Fibroblast of gingiva (primary cell): ENCODE measurements at places on chromosomes 11 and 22.

DNA sequence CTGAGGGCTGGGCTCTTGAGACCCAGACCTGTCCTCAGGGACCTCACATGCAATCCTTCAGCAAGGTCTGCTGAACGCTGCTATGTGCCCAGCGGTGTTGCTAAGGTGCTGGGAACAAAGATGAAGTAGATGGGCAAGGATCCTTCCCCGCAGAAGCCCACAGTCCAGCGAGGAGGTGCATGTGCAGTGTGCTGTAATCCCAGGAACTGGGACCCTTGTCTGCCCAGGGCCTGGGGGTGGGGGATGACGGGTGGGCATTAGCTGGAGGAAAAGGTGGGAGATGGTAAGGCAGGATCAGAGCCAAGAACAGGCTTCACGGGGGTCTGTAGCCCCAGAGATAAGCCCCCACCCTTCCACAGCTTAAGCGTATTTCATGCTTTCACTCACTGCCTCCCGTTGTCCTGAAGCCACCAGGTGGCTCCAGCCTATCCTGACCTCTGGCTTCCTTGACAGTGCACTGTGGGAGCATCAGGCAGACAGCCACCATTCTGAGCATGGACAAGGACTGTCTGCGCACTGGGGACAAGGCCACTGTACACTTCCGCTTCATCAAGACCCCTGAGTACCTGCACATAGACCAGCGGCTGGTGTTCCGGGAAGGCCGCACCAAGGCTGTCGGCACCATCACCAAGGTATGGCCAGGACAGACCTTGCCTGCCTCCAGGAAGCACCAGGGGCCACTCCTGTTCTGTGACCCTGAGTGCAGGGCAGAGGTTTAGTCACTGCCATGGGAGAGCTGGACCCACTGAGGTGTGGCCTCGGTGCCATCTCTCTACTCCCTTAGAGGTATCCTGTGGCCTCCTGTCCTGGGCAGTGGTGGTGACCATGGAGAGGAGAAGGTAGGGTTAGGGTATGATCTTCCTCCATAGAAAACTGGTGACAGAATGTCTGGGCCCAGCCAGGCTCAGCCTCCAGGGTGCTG lies 22.0 kb downstream of the GTPBP1 start:
- DNase-seq = no peak

DNA sequence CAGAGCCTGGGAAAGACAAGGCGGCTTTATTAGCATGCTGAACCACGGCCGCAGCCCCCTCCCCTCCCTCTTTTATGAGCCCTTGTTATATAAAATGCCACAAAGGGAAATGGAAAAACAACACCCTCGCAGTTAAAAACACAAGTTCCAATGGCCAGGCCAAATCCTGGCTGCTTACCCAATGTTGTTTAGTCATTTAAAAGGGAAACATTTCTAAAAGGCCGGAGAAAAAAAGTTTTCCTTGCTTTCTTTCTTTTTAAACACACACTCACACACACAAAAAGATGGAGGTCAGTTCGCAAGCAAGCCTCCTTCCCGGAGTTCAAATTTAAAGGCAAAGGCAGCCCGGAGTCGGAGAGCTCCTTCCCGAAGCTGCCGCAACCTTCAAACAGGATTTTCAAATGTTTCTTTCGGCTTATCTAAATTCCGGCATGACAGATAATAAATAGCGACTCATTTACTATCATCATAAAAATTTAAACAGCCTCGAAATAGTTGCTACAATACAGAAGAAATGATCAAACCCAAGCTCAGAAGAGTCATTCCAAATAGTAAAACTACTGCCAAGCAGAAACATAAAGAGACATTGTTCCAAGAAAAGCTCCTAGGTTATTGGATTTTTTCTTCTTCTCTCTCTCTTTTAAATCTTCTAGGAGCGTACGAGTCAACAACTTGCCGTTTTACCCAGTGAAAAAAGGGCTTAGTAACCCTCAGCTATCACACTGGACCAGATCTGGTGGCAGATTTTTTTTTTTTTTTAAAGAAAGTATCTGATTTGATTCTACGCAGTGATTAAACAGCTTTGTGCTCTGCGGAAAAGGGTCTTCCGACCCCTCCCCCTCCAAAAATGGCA lies 3.5 kb downstream of the PHF21B start:
- no peak for DNase-seq

GRCh38 chr11:101880222-101880621 lies 34.6 kb upstream of the CEP126 start:
- peak; percentile 69 for DNase-seq

DNA sequence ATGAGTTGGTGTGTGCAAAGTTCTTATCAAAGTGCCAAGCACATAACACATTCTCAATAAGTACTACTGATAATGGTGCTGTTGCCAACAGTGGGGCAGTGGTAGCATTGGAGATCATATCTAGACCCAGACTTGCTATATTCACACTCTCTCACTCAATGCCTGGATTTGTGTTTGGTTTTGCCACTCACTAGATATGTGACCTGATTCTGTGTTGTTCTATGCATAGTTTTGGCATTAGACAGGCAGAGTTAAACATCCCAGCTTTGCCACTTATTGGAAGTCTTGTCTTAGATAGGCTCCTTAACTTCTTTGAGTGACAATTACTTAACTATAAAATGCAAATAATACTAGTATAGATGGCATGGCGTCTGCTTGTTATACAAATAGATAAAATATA lies 642.6 kb upstream of the CCDC179 start:
- no peak for DNase-seq

- DNase-seq = no peak
Observed at GRCh38 chr11:128774593-128774992, 80.7 kb downstream of the FLI1 start.

- no peak for DNase-seq
Observed at GRCh38 chr11:131696690-131697089, 326.3 kb downstream of the NTM start.

- DNase-seq = no peak
Observed at GRCh38 chr22:48340727-48341709, 1486.7 kb downstream of the BRD1 start.

- no peak for DNase-seq
Observed at GRCh38 chr11:64118876-64119665, 46.8 kb downstream of the MACROD1 start.

DNA sequence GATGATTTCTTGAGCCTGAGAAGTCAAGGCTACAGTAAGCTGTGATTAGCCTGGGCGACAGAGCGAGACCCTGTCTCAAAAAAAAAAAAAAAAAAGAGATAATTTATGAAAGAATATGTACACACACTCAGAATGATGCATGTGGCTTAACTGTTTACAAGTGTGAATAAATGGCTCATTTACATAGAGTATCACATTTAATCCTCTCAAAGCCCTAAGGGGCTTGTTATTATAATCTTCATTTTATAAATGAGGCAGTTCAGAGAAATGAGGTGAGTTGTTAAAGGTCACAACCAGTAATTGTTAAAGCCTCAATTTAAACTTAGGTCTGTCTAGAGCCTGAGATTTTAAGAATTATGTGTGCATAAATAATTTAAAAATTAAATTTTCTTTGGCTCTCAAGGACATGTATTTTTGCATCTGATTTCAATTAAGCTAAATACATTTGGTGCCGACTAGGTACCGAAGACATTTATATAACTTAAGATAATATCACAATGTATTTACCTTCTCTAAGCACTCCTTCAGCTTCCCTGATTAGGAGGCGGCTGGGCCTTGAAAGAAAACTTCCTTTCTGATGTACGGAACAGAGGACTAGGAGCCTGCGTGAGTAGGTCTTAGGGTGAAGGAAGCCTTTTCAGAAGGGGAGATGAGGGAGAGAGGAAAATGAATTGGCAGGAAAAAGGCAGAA lies 28.5 kb upstream of the DDX6 start:
- no peak for DNase-seq

DNA sequence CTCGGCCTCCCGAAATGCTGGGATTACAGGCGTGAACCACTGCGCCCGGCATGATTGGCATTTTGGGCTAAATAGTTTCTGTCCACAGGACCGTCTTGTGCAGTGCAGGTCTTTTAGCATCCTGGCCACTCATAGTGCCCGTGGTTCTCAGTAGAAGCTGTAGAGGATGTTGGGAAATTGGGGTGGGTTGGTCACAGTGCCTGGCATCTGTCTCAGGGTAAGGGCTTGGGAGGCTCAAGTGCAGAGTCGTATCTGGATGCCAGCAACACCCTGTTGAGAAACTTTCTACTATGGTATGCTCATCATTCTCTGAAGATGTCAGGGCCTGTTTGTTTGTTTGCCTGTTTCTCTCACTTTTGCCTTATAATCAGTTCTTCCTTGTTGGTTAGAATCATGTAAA lies 21.9 kb downstream of the UBE2L3 start:
- DNase-seq = peak; percentile 27

GRCh38 chr11:18566406-18566805 lies 22.1 kb downstream of the UEVLD start:
- peak; percentile 19 for DNase-seq

DNA sequence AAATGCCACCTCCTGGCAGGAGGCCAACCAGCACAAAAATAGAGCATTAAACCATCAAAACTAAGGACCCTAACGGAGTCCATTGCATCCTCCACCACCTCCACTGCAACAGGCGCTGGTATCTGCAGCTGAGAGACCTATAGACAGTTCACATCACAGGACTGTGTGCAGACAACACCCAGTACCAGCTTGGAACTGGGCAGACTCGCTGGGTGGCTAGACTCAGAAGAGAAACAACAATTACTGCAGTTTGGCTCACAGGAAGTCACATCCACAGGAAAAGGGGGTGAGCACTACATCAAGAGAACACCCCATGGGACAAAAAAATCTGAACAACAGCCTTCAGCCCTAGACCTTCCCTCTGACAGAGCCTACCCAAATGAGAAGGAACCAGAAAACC lies 11.6 kb upstream of the TMEM45B start:
- DNase-seq = no peak

GRCh38 chr11:134517115-134517514 lies 105.1 kb upstream of the B3GAT1 start:
- DNase-seq = no peak

DNA sequence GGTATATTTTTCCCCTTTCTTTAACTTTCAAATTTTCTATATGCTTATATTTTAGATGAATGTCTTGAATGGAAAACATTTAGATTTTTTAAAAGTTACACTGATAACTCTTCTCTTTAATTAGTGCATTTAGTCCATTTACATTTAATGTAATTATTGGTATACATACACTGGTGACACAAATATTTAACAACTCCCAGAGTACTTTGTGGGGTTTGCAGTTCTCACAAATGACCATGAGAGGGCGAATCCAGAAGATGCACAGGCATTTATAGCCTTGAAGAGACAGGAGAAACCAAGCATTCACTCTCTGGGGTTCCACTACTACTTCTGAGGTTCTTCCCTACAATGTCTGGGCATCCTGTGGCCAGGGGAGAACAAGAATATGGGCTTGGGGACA lies 125.1 kb downstream of the TIMP3 start:
- DNase-seq = peak; percentile 17

GRCh38 chr11:68009391-68010089 lies 587 bp upstream of the ALDH3B1 start:
- peak; percentile 43 for DNase-seq

- peak; percentile 14 for DNase-seq
Observed at GRCh38 chr11:118152552-118153471, at the start of gene SCN4B. Gene SCN4B, minus strand, starts transcription at chr11:118152823. Its CDS starts 150 bp downstream, at chr11:118152673.

DNA sequence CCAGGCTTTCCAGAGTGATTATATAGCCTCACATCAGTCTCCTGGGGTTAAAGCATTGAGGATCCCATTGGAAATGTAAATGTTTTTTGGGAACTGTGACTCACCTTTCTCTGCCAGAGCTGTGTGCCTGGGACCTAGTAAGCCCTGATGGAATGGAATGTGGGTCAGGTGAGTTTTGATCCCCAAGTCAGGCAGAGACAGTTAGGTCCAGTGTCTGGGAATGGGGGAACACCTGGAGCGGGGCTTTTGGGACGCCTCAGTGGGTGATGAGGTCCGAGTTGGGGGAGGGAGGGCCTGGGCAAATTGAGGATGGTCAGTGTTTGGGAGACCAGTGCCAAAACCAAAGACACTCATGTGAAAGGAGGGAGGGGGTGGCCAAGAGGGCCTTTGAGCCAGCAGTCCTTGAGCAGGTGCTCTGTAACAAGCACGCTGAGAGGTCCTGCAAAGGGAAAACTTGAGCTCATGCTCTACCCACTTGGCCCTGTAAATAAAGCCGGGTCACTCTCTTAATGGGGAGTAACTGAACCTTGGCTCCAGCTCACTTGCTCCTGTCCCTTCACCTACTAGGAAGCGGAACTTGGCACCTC lies 104.7 kb downstream of the NAV2 start:
- DNase-seq = no peak

DNA sequence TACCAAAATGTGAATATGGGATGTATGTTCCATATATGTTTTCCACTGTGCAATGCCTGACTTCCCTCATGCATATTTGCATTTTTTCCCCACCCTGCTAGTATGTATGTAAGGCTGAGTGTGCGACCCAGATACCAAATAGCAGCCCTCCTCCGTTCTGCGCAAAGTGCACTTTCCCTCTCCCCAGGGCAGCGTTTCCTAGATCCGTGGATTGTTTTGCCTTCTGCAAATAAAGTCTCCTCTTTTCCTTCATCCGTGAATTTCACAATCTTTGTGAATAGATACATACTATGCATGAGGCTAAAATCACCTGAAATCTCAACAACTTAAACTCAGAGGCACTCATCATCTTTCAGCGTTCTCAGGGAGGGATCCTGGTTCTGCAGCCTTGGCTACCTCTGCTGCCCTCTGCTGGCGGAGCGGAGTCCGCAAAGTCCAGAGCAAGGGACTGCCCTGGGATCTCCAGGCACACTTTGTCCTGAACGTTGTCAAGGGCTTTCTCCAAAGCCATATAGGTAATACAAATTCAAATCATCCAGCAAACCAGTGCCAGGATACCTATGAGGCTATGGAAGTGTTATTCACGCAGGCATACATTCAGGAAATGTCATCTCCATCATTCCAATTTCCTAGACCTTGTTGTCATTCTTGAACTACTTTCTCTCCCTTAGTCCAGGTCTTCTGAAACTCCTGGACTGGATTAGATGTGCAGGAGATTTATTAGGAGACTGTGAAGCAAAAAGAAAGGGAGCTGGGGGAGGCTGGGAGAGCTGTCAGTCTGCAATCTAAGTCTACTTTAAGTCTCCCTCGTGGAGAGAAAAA lies 53.1 kb downstream of the CNTF start:
- peak; percentile 46 for DNase-seq

- DNase-seq = no peak
Observed at GRCh38 chr11:117564321-117564720, 232.7 kb downstream of the DSCAML1 start.
